ENCODE measurements at places on chromosomes 16 and 17.

DNA sequence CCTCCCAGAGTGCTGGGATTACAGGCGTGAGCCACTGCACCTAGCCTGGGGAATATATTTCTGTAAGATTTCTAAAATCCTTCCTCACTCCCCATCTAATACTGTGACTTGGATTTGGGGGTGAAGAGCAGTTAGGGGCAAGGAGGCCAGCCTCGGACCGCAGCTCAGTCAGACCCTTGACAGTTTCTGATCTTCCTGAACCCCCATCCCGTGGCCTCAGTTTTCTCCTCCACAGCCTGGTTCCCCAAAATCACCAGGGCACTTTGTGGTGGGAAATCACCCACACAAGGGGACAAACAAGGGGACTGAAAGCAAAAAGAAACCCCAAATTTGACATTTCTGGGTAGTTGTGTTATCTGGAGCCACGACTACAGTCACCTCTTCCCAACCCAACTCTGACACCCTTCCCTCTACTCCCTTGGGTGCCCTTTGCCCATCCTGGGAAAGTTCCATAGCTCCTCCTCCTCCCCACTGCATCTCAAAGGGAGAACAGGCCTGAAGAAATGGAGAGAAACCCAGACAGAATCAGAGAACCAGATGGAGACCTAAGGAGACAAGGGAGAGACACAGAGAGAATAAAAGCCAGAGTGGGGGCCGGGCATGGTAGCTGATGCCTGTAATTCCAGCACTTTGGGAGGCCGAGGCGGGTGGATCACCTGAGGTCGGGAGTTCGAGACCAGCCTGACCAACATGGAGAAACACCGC, 2.8 kb upstream of the STAT5A start:
- DNase-seq: no peak

DNA sequence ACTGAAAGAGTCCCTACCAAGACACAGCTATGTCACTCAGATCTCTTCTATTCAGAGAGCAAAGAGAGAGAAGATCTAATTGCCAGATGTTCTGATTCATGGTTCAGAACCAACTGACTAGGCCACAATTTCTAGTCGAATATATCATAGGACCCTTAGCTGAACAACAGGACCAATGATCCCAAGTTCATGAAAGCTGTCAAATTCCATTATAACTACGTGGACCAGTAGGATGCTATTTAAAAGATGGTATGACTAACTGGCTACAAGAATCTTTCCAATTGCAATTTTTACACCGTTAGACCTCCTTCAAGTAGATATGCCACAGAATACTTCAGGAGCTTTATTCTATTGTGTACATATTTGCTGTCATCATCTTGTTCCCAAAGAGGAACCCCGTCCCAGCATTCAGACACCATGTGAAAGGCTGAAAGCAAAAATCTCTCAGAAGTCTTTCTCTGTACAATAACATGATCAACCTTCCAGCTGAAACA, 26.0 kb downstream of the DCUN1D3 start:
- no peak for DNase-seq

DNA sequence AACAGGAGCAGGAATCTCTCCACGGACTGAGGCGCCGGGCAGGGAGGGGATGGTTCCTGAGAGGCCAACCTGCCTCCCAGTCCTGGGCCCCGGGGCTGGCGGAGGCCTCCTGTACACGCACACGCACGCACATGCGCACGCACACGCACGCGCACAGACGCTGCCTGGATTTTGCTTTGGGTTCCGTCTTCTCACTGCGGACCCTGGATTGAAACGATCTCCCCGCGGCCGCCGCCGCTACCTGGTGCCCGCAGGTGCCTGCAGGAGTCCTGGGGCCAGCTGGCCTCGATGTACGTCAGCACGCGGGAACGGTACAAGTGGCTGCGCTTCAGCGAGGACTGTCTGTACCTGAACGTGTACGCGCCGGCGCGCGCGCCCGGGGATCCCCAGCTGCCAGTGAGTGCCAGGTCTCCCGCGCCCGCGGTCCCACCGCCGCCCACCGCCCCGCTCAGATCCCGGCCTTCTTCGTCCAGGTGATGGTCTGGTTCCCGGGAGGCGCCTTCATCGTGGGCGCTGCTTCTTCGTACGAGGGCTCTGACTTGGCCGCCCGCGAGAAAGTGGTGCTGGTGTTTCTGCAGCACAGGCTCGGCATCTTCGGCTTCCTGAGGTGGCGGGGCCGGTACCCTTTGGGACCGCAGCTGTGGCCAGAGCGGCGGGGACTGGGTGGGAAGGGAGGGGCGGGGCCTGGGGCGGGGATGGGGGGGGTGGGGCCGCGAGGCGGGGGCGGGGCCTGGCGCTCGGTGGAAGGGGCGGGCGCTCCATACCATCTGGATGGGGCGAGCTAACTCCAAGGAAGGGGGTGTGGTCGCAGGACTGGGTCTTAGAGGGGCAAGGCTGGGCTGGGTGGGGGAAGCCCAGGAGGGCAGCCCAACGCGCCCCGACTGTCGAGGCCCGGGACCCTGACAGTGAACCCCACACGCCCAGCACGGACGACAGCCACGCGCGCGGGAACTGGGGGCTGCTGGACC, 12.3 kb downstream of the CES4A start:
- DNase-seq: no peak

DNA sequence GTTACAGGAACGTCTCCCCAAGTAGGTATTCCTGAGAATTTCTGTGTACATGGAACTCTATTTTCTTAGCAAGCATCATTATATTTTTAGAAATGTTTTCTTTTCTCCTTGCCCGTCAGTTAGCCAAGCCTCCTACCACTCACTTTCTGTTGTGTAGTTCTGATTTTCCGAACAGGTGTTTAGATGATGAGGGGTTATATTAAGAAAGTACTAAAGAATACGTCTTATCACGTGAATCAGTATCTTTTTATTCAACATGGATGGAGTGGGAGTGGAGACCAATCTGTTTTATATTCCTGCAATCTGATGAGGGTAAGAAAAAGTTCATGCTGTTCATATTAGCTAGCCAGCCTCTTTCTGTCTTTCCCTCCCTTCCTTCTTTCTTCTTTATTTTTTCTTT, 29.4 kb downstream of the MSI2 start:
- no peak for DNase-seq

DNA sequence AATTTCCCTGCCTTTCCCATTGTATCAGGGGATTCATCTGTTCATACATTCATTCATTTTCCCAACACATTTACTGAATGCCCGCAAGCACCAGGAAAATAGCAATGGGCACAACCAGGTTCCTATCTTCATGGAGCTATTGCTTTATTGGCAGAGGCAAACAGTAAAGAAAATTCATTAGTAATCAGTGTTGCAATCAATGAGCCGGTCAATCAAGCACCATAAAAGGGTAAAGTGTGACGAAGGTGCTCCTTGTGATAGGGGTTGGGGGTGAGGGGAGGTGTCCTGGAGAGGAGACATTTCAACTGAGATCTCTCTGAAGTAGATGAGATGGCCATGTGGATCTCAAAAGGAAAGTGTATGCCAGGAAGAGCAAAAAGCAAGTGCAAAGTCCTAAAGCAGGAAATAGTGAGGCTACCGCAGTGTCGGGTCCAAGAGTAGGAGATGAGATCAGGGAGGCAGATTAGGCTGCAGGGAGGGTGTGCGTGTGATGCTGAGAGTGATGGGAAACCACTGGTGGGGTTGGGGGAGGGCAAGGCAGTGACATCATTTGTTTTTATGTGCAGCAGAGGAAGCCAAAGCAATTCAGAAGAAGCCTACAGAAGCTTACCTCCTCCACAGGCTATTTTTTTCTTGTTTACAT, 28.4 kb downstream of the CDH13 start:
- DNase-seq: no peak

- DNase-seq: no peak
Observed at GRCh38 chr17:67215991-67216421, 29.0 kb downstream of the HELZ start.

GRCh38 chr16:15966836-15967546, 17.6 kb downstream of the ABCC1 start:
- DNase-seq: no peak

- DNase-seq: no peak
Observed at GRCh38 chr16:1443403-1443973, 868 bp downstream of the CCDC154 start.

DNA sequence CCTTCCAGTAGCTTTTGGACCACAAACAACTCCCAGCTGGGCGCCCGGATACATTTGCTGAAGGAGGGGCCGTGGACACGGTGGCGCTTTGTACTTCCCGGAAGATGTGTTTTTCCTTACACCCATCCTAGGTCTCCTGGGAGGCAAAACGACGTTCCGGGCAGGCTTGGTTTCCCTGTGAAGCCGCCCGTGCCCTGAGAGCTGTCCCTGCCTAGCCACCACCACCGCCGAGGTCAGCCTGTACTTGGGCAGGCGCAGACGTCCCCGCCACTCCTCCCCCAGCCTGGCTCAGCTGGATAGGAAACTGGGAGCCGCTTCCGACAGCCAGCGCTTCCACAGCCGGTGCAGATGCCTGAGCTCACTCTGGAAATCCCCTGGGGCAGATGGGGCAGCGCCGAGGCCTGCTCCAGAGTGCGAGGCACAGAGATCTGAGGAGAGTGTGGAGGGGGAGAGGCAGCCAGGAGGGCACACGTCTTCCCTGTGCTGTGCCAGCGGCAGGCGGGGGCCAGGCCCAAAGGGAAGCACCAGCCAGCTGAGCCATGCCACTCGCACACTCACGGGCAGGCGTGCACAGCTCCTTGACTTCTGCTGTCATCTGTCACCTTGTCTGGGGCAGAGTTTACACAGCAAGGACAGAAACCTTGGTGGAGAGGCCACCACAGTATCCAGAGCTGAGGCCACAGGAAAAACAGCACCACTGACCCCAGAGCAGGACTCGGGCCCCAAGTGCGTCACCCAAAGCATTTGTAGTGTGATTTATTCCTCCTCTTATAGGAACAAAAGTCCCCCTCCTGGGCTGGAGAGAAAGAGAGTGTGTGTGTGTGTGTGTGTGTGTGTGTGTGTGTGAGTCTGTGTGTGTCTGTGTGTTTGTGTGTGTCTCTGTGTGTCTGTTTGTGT, 3.0 kb downstream of the RHBDF2 start:
- no peak for DNase-seq

DNA sequence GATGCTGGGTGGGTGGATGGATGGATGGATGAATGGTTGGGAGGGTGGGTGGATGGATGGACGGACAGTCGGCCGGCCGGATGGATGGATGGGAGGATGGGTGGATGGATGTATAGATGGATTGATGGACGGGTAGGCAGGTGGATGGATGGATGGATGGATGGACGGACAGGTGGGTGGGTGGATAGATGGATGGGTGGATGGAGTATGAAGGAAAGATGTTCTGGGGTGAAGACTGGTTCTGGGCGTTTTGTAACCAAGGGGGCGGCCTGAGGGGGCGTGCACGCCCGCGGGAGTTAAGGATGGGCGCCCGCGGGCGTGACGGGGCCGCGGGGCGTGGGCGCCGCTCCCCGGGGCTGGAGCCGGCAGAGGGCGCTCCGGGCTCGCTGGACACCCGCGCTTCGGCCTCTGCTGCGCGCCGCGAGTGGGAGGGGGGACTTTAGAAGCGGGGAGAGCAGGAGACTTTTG, at the start of gene NECAB2:
NECAB2 (plus strand) TSS at position 407 of the 468 bp plus-strand sequence. CDS start 405 bp downstream, outside the sequence.
- no peak for DNase-seq
